ENCODE measurements at places on chromosomes 12 and 14.

- DNase-seq: no peak
Measured at GRCh38 chr14:24232645-24233537, at the start of gene GMPR2. Gene GMPR2, plus strand, starts transcription at chr14:24232929. Its CDS starts 325 bp downstream, at chr14:24233254.

DNA sequence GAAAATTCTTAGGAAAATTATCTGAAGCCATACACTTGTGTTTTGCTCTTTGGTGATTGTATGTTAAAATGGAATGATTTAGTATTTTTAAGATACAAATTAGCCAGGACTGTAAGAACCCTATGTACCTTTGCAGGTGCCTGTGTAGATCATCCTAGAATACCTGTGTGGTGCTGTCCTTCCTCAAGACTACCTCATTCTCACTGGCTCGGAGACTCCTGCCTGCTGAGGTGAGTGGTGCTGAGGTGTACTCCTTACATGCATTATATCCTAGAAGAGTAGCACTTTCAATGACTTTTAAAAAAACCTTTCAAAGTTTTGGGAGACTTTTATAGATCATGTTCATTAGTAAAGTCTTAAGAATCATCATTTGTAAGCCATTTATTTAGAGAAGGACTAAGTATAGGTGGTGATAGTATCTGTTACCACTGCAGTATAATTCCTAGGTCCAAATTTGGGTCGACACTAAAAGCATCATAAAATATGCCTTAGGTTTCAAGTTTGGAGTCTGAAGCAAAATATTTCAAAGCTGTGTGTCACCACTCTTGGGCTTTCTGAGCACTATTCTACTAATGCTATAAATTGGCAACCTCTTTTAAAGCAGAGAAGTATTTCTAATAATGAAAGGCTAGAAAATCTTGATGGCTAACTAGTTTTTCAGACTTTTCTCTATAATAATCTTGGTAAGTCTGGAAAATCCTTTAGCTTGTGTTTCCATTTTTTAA is 36.6 kb downstream of the RASSF8 start:
- DNase-seq: no peak

GRCh38 chr12:54683398-54683797 is 35.2 kb upstream of the DCD start:
- DNase-seq: peak; percentile 59

DNA sequence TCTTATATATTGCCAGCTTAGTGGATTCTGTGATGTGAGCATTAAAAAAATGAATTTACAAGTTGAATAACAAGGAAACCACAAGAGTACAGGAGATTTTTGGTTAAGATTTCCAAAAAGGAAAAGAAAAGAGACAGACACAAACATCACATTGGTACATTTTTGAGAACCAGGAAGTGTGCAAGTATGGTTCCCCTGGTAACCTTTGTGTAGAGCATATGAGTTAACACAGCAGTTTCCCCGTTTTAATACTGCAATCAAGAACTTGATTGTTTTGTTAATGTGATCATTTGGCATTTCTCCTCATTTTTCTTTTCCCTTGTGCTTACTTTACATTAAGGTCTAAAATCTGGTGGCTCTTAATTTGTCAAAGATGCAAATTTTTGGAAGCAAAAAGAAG is 490.4 kb upstream of the ATP2B1 start:
- DNase-seq: peak; percentile 18

GRCh38 chr14:92800525-92800924 is 6.4 kb downstream of the GOLGA5 start:
- DNase-seq: no peak

DNA sequence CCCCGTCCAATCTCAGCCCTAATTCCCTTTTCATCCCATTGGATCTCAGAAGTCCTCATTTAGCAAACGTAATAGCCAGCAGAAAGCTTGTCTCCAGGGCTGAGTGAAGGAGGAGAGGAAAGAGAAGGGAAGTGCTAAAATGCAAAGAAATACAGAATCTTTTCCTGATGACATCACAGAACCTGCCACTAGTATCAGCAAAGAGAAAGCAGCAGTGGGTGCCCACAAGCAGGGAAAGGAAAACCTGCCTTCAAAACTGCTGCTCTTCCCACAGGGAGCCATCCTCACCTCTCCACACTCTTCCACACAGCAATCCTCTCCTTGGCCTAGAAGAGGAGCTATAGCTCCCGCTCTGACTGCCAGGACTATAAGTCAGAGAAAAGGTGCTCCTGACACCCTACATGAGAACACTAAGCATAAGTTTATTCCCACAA is 11.3 kb downstream of the MED13L start:
- no peak for DNase-seq

DNA sequence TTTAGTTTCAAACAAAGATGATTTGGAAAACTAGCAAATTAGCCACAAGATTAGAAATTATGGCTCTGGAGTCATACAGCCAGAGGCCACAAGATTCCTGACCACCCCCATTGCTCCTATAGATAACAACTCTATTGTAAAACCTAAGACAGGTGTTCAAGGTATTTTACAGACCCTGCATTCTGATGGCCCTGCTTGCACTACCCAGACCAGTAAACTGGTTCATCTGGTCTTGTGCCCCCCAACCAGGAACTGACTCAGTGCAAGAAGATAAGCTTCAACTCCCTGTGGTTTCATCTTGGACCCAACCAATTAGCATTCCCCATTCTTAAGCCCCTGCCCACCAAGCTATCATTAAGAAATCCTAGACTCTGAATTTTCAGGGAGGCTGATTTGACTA is 125.0 kb downstream of the CCDC60 start:
- DNase-seq: no peak

GRCh38 chr12:128476266-128476665 is 209.3 kb downstream of the TMEM132C start:
- DNase-seq: no peak

- DNase-seq: no peak
Measured at GRCh38 chr14:99966037-99966835, 99.0 kb upstream of the EVL start.

DNA sequence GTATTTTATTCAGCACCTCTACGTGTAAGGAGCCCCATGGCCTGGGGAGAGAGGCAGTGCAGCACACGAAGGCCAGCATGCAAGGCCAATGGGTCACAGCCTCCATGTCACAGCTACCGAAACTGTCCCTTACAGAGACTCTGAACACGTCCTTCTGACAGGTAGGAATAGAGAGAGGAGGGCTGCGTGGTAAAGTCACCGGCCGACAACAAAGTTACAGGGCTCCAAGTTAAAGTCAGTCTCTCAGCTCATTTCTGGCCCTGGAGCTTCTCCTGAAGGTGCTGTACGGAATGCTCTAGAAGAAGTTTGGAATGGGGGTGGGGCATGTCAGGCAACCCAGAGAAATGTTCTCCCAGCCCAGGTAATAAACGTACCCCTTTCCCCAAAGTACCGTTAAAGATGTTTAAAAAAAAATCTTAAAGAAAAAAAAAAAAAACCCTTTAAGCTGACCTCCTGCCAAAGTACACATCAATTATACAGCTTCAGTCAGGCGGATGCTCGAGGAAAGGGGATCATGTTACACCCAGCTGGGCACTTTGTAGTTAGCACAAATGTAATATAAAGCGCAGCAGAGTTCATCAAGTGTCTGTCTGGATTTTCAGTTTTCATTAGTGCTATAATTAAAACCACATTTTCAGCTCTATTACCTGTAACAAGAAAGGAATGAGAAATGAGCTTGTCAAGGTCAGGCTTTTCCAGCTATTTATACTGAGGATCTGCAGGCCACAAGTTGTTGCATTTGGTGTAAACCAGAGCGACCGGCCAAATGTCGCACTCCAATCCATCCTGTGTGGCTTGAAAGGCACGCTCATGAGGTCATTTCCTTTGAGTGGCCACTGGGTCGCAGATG is 53.3 kb upstream of the CDKN3 start:
- peak; percentile 92 for DNase-seq

GRCh38 chr14:105851716-105852377 is 325.5 kb downstream of the TMEM121 start:
- no peak for DNase-seq

- DNase-seq: peak; percentile 2
Measured at GRCh38 chr12:104877103-104877705, 80.9 kb downstream of the SLC41A2 start.

- DNase-seq: no peak
Measured at GRCh38 chr12:2769866-2770533, 24.8 kb upstream of the FKBP4 start.

- peak; percentile 92 for DNase-seq
Measured at GRCh38 chr14:59919570-59920377, at the start of gene LRRC9. Gene LRRC9, plus strand, starts transcription at chr14:59920144.

- DNase-seq: no peak
Measured at GRCh38 chr12:107109726-107110719, 16.7 kb upstream of the CRY1 start.

DNA sequence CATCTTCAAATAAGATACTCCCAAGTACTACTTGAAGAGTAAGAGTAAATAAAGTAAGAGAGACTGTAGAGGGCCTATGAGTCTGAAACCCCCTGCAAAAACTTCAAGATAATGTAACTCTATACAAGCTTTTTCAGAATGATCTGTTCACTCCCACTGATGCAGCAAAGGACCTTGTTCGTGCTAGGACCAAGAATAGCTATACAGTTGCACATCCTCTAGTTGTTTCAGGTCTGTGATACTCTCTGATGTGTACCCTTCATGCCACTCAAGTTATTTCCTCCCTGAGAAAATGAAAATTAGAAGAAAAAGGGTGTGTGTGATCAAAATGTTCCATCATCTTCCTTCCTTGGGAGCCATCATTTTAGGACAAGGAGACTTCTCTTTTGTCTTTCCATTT is 204.4 kb downstream of the ALX1 start:
- DNase-seq: no peak

DNA sequence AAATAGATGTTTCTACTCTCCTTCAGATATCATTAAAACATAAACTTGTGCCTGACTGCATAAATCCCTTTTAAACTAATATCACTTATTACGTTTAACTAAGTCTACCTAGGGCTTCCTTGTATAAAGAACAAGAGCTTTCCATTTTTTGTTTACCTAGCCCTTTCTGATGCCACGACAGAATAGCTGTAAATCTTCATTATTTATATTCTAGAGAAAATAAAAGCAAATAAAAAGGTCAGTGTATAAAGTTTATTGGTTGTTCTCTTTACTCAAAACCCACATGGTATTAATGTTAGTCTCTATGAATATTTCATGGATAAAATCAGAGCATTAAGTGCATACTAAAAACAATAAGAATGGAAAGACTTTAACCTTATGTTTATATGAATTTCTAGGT is 269.1 kb downstream of the NAV3 start:
- no peak for DNase-seq

Data from NCI-H748 treated with DMSO at 0.1 percent for 48 hours (cell line).